ENCODE measurements at places on chromosomes 13 and 19.
A peak's percentile ranks its signal among the peaks of the same experiment; 100 is the strongest.

GRCh38 chr13:38590796-38591507 is 95.9 kb upstream of the FREM2 start:
- DNase-seq, result no peak

DNA sequence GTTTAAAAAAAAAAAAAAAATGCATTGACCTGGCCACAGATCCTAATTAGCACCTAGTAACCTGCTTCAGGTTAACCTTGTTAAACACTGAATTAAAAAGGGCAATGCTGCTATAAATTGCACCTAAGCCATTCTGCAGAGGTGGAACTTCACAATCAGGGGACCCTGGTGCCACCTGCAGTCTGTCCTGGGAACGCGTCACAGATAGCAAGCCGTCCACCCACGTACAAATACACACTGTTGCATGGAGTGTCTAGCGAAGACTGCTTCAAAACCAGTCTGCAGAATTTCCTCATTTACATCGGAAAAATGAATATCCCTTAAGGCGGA is 169.3 kb downstream of the COL4A1 start:
- peak; percentile 43 for DNase-seq

DNA sequence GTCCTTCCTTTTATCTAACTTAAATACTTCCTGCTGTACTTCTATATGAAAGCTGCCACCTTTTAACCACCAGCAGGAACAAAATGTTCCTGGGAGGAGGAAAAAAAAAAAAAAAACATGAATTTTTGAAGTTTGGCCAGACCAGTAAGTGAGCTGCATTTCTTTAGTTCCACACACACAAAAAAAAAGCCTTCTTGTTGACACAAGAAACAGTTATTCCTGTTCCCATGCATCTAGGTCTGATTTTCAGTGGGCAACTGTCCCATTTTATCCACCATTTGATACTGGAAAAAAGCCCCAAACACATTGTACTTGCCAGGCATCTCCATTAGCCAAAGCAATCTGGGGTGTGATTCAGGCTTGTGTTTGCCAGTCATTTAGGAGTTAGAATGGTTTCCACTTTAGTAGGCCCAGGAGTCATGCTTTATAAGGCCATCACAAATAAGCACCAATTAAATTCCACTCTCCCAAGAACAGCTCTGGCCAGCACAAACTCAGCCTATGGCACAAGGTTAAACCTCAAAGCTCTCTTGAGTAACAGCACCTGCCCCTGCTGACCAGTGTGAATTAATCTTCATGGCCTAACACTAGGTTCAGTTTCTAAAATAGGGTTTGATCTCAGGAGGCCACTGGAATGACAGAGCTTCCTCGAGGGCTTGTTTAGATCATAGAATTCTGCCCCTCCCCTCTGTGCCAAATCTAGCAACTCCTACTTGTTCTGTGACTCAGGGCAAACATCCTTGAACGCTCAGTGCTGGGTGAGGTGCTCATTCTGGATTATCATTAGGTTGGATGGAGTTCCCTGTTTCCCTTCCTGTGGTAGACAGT is 67.1 kb downstream of the NUFIP1 start:
- DNase-seq, result no peak

DNA sequence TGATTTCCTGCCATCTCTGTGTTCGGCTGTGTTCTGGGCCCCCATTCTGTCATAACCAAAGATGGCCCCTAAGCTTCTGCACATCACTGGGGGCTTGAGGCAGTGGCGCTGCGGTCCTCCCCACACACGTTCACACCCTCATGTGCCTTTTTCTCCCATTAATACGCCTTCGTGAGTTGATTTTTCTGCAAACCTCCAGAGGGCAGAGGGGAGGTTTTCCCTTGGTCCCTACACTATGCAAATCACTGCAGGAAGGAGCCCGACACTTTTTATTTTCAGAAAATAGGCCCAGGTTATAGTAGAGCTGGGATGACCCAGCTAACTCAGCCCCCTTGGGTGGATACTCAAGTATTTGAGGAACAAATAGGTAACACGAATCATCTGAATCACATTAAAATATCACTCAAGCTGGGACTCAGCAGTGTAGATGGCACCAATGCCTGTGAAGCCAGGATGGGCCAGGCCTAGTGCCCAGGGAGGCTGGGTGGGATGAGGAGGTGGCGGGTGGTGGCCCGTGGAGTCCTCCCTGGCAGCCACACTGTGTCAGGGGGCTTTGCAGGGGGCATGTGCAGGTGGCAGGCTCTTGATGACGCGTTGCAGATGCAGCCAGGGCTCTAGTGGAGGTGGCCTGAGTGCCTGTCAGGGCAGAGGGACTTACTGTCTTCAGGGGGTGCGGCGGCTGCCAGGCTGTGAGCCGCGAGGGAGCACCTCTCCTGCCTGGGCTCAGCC is 234.3 kb downstream of the TEX29 start:
- DNase-seq, result no peak
